ENCODE measurements at places on chromosomes 16 and 17.

GRCh38 chr17:6413065-6413464 lies 21.9 kb downstream of the AIPL1 start:
- peak; percentile 20 for DNase-seq

- no peak for DNase-seq
Observed at GRCh38 chr16:57137566-57138273, 45.3 kb downstream of the CPNE2 start.

- DNase-seq = no peak
Observed at GRCh38 chr17:43140396-43141332, 15.5 kb upstream of the BRCA1 start.

DNA sequence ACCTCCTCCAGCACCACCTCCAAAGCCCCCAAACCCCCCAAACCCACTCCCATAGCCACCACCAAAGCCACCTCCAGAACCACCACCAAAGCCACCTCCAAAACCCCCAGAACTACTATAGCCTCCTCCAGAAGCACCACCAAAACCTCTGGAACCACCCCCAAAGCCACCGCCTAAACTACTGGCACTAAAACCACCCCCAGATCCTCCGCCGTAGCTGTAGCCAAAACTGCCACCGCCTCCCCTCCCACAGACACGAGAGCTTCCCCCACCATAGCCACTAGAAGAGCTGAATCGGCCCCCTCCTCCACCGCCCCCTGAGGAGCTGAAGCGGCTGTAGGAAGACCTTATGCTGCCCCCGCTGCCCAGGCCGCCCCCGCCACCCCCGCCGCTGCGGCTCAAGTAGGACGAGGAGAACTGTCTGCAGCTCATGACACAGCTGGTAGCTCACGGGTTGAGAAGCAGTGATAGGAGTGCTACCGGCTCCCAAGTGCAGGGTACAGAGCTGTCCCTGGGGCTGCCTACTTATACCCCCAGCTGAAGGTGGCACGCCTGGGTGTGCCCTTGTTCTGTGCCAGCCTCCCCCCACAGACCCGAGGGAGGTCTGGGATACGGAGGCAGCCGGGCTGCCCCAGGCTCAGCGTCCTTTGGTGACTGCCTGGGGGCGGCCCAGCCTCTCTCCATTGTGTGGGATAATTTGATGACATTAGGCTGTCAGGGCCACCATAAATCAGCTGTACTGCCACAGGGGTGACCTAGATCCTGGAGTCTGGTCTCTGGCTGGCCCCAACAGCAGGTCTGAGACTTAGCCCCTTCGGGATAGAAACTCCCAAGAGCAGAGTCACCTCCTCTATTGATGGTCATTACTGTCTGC lies at the start of gene KRT9:
Gene KRT9, minus strand, starts transcription at position 499 of the 874 bp plus-strand sequence. Its CDS starts 67 bp downstream, at position 432.
- no peak for DNase-seq

DNA sequence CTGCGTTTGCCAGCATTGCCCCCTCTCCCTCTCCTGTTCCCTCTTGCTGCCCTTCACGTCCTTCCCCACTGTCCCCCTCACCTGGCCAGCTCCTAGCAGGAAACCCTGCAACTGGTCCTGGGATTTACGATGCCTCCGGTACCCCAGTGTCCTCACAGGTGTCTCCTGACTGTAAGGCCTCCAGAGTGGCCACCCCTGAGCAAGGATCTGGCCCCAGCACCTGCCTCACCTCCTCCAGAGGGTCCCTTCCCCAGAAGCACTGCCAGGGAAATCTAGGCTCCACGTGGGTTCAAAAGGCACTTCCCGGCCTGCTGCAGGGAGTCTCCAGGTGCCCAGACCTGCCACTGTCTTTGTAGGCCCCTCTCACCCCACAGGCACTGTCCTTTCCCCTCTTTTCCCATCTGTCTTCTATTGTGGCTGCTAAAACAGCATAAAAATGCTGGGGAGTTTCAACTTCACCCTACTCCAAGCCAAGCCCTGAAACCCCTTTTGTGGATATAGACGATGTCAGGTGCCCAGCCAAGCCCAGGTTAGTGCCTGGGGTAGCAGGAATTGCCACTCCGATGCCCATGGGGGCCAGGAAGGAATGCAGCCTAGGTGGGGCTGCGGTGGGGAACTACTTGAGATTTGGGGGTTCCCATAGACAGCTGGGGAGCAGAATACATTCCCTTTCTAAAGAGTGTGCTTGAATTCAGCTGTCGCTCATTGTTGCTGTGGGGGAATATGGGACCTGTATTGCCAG lies 25.7 kb downstream of the RAB11FIP4 start:
- DNase-seq = no peak

All from lung (tissue), 17 donors.